Stimulated activated CD4-positive, alpha-beta T cell treated with anti-CD3 and anti-CD28 coated beads, Interleukin-1b, Interleukin-23, amount 100 ng/mL, for 48 hours (primary cell): ENCODE measurements at places on chromosomes 6 and 20.

- DNase-seq: no peak
Measured at GRCh38 chr6:31663126-31663960, 1.5 kb downstream of the GPANK1 start.

- DNase-seq: no peak
Measured at GRCh38 chr6:47414423-47415167, 63.0 kb upstream of the CD2AP start.

DNA sequence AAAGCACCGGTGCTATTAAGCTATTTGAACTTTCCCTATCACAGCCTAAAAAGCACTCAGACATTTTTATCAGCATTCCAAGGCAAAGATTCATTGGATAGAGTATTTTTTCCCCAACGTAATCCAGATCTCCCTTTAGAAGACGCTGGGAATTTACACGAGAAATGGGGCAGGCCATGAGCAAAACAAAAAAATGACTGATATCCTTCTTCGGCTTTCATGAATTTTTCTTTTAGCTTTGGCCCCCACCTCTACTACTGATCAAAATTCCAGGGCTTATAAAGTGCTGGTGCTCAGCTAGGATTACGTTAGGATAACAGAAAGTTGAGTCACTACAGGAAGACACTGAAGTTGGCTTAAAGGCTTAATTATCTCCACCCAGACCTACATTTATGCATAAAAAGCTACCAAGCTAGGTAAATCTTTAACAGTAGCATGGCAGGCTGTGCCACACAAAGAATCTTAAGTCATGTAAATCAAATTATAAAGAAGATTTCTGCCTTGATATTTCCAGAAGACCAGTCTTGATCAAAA lies 418.5 kb upstream of the BTBD3 start:
- no peak for DNase-seq

DNA sequence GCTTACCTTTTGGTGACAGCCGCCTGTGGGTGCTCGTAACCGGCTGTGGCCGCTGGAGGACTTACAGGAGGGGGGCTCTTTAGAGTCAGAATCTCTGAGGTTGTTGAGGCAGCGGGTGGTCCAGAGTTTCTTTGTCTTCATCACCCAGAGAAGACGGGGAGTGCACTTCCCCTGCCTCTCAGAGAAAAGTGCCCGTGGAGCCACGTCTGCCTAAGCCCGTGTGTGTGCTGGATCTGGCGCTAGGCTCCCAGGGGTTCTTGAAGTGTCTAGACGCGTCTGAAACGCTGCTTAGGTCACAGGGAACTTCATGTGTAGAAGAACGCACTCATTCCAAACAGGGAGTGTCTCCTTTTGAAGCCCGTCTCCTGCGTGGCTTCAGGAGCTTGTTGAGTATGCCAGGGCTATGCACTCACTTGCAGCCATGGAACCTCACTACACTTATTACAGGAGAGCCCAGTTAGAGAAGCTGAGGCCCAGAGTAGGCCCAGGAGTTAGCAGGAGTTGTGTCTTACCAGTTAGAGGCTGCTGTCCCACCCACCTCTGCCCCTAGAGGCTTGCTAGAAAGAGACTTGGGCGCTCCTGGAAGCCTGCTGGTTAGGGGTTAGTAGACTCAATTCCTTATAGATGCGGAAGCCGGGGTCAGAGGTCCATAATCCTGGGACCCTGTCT lies 1.3 kb downstream of the LSM14B start:
- DNase-seq: no peak

- no peak for DNase-seq
Measured at GRCh38 chr6:85458184-85458583, 8.3 kb downstream of the NT5E start.

DNA sequence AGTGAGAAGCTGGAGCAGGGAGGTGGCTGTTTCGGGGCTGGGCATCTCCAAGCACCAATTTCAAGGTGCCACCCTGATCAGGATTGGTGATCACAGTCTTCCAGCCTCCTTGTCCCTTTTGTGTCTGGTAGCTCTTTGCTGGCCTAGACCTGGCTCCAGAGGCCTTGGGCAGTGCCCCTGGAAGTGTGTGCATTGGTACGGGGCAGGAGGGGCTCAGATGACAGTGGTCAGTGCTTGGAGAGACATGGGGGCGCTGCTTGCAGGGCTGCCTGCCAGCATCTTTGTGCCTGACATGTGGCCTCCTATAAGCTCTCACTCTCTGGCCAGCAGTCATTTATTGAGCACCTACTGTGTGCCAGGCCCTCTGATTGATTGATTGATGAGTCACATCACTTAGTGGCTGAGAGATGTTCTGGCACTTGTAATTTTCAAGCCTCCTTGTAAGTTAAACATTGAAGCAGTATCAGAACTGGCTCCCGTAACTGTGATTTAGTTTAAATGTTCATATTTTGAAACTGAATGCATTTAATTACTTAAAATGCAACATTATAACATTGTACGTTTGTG lies 61.7 kb downstream of the BCAS4 start:
- no peak for DNase-seq

- no peak for DNase-seq
Measured at GRCh38 chr6:15484821-15485220, 178.0 kb downstream of the DTNBP1 start.

- DNase-seq: no peak
Measured at GRCh38 chr6:47646689-47647088, 51.7 kb upstream of the ADGRF4 start.

GRCh38 chr20:9955646-9956045 lies 79.1 kb upstream of the ANKEF1 start:
- no peak for DNase-seq

DNA sequence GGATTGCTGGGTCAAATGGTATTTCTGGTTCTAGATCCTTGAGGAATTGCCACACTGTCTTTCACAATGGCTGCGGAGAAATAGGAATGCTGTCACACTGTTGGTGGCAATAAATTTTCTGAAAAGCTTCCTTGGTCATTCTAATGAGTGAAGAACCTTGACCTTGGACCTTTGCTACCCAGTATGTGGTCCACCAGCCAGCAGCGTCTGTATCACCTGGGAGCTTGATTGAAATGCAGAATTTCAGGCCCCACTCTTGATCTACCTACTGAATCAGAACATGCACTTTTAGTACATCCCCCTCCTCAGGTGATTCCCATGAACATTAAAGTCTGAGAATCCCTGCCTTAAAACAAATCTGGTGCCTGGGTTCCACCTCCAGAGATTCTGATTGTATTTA lies 27.5 kb upstream of the GLP1R start:
- DNase-seq: no peak

DNA sequence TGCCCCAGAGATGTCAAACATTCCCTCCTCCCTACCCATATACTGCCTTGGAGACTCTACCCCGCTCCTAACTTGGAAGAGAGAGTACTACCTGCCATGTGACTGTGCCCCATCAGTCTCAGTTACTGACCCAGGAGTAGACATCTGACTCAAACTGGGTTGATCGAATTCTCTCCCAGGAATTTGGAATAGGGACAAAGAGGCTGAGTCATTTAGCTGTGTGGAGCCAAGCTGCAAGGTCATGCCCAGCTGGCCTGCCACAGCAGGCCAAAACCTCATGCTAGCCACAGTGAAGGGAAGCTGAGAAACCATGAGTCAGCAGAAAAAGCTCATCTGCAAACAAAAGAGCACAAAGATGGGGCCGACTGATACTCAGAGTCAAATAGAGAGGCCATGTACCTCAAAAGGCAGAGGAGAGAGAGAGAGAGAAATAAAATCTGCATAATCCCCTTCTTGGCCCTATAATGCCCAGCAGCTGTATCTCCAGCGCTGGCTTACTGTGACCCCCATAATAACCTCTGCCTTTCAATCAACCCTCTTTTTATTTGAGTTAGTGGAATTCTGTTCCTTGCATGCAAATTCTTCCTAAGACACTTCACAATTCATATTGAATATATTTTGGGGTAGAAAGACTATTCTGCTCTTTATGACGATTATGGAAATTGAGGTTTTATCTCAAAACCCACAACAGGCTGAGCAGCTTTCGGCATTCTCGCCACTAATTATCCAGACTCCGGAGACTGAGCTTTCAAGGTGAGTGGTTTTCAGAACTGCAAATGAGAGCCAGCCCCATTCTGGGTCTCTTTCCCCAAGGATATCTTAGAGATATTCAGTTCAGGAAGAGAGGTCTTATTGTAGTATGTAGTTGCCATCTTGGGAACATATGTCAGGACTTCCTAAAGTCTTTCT lies 21.4 kb upstream of the AKIRIN2 start:
- DNase-seq: no peak

DNA sequence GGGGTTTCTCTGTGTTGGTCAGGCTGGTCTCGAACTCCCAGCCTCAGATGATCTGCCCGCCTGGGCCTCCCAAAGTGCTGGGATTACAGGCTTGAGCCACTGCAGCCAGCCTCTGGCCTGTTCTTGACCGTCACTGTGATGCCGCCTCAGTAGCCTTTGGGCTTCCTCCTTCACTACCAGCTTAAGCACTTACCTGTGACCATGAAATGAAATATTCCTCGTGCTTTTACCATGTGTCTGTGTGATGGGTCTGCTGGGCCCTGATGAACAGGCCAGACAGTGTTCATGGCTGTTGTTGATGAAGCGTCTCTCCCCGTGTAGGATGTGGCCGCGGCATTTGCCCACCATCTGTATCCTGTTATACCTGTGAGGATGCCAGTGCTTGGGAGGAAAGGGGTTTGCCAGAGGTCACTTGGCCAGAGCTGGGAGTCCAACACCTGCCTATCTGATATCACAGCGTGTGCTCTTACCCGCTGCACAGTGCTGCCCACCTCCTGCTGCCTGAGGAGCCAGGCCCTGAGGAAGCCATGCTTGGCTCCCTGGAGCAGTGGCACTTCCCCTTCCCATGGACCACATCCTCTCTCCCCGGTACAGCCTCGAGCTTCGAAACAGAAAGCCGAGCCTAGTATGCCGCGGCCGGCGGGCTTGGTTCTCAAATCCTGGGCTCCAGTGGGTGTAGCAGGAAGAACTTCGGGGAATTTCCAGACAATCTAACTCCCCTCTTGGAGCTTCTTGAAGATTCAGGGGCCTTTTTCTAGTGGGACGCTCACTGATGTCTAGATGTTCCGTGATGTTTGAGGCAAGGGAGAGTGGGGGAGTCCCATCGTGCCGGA lies 167.9 kb downstream of the ZDHHC14 start:
- no peak for DNase-seq

- DNase-seq: no peak
Measured at GRCh38 chr6:41367700-41368099, 32.3 kb downstream of the NCR2 start.

- DNase-seq: no peak
Measured at GRCh38 chr6:110378552-110378951, 20.4 kb upstream of the METTL24 start.

DNA sequence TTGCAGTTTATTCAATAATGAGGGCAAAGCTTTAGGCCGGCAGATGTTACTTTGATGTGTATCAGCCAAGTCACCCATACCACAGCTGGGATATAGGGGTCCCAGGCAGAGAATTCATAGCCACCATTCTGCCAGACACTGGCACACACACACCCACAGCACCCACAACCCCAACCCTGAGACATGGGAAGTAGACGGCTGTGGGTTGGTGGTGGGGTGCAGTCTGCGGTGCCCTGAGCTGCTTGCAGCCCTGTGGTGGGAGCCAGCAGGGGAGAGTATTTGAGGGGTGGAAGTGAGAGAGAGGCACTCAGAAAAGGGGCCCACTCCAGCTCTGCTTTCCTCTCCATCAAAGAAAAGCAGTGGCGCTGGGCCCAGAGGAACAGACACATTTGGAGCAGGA lies 125.3 kb downstream of the FOXO3 start:
- DNase-seq: no peak

DNA sequence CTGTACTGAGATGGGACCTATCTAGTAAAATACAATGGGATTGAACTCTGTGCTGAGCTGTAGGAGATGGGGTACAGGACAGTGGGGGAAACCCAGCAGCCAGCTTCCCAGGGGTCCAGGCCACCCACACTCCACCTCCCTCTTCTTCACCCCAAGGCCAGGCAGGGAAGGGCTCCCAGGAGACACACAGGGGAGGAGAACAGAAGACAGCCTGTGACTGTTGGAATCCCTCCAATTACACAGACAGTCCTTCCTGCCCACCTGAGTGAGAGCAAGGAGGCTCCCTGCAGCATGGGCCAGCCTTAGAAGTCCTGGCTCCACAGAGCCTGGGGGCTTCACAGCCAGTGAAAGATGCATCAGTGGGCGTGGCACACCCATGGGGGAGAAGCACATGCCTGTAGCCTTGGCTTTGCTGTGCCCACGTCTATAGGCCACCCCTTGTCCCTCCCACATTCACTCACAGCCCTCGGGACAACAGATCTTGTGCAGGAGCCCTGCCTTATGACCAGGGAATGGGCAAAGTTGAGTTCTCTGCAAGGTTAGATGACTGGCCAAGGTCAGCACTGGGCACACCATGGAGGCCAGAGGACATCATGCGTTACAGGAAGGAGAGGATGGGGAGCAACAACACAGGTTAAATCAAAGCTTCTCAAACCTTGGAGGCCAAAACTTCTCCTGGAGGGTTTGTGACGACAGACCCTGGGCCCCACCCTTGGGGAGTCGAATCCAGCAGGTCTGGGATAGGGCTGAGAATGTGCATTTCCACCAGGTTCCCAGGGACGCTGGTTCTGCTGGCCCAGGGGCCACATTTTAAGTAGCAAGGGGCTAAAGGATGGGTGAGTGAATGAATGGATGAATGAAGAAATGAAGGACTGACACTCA lies 12.3 kb upstream of the CST7 start:
- no peak for DNase-seq

- no peak for DNase-seq
Measured at GRCh38 chr20:62133864-62134263, 9.3 kb downstream of the PSMA7 start.

DNA sequence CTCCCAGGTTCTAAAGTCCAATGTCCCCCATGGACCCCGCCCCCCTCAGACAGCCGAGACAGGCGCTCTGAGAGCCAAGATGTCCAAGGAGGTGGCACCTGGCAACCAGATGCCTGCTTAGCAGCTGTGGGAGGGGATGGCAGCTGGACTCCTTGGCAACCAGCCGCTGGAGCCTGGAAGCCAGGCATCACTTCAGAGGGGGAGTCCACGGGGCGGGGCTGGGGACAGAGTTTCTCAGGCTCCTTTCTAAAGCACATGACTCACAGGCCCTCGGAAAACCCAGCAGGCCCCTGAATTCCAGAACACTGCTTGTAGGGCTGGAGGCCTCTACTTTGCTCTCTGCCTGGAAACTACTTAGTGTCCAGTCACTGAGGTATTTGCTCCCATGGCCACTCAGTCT lies 51.5 kb downstream of the PREX1 start:
- no peak for DNase-seq

GRCh38 chr6:165936660-165937059 lies 231.0 kb downstream of the TBXT start:
- no peak for DNase-seq

GRCh38 chr20:40922865-40923264 lies 105.8 kb upstream of the TOP1 start:
- no peak for DNase-seq
